ELF-1 (cell line): ENCODE measurements at places on chromosomes 12 and 14.

GRCh38 chr12:76708296-76708695, 55.6 kb upstream of the ZDHHC17 start:
- no peak for DNase-seq

DNA sequence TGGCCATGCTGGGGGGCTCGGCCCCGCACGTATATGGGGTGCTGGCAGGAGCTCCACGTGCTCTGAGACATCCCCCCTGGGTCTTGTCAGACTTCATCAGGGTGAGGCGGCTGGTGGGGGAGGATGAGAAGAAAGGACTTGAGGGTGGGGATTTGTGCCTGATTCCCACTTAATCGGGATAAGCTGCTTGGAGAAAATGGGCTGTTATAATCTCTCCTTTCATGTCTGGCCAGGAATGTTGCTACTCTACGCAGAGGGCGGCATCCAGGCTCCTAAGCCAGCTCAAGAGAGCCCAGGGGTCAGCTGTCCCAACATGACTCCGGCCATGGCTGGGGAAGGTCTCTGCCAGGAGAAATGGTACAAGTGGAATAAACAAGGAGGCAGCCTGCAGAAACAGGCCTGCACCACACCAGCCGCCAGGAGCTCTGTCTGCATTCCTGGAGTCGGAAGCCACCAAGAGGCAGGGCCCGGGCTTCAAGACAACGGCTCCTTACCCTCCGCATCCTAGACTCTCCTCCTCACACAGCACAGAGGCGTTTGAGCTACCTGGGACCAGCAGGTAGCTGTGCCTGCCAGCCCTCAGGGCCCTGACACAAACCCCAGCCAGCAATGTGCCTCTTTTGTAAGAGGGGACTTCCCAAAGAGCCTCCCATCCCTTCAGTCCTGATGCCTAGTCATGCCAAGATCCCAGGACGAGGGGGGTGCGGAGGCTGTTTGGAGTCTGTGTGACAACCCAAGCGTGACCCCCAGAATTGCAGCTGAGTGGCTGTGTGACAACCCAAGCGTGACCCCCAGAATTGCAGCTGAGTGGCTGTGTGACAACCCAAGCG, 195.8 kb upstream of the DIO3 start:
- DNase-seq = peak; percentile 71

DNA sequence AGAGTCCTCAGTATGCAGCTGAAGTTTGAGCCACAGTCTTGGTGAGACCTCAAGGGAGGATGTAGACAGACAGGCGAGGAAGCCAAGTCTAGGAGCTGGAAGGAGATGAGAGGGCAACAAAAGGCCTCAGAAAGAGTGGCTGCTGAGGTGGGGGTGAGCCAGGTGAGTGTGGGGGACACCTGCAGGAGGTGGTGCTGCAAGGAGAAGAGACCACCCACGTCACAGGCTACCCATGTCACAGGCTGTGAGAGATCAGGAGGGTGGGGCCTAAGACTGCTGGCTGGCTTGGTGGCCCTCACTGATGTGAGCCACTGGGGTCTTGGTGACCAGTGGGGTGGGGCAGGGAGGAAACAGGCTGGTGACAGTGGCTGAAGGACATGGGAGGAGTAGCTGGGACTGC, 97.3 kb downstream of the KIF26A start:
- DNase-seq = no peak

- DNase-seq = no peak
These were observed 84.2 kb downstream of the DAAM1 start for GRCh38 chr14:59272633-59273032.

GRCh38 chr14:38047195-38047902, 160.4 kb upstream of the SSTR1 start:
- DNase-seq = no peak

GRCh38 chr12:105322070-105322469, 8.4 kb upstream of the C12orf75 start:
- no peak for DNase-seq

DNA sequence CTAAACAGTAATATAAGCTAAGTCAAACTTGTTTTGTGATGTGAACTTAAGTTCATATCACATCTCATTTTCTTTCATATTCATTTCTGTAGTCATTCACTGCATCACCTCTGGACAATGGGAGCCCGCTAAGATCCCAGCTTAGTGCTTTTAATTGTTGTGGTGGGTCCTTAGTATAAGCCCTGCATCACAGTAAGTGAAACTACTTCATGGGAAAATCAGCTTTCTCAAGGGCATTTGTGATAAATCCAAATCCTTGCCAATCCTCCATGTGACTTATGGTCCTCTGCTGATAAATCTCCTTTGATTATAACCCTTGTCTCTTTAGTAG, 98.3 kb downstream of the PLEKHA5 start:
- DNase-seq = no peak

- no peak for DNase-seq
These were observed 33.3 kb downstream of the ACTN1 start for GRCh38 chr14:68945585-68946488.

- no peak for DNase-seq
These were observed 16.4 kb upstream of the SRRM4 start for GRCh38 chr12:118964988-118965387.

- DNase-seq = no peak
These were observed 10.8 kb upstream of the PLEKHH1 start for GRCh38 chr14:67522270-67522669.

GRCh38 chr14:92263681-92264080, 59.3 kb upstream of the SLC24A4 start:
- DNase-seq = no peak

DNA sequence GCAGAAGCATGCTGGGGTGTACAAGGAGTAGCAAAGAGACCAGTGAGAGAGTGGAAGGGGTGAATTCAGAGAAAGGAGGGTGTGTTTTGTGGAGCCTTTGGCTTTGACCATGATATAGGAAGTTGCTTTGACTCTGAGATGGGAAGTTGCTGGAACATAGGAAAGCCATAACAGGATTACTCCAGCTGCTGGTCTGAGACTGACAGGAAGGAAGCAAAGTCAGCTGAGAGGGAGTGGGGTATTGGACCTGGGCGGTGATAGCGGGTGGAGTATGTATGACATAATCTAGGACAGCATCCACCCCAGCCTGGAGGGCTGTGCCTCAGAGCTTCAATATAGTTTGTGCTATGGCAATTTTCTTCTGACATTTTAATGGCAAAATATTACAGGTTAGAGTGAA, 324.4 kb downstream of the PDZRN4 start:
- no peak for DNase-seq

DNA sequence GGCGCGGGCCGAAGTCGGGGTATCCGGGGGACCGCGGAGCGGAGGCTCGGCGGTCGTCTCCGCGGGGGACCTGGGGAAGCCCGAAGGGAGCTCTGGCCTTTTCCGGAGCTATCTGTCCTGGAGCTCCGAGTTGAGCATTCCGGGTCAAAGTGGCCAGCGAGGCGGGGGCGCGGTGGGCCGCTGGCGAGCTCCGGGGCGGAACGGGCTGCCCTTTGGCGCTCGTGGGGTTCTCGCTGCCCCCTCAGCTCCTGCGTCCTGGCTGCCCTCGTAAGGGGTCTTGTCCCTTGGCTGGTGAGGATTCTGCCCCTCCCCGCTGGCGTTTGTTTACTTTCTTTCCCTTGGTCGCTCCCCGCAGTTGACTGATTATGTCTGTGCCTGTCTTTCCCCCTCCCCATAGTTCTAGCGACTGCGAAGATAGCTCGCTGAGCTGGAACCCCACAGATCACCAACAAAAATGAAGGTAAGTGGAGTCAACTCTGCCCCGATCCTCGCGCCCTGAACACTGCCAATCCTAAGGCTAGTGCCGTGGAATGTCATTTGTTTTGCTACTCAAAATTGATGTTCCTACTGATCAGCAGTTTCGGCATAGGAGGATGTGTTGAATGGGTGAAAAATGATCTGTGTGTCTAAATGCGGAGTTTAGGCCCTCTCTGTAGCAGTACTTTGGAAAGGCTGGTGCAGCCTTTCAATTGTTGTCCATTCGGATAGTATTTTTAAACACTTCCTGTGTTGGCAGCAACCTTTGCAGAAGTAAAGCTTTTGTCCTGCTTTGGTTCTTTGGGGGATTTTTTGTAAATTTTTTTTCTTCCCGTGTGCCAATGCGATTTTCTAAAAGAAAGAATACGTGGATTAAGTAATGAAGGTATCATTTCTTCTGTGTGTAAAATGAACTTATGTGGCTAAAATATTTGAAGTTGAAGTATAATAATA, 1.3 kb downstream of the ARID4A start:
- peak; percentile 37 for DNase-seq

- DNase-seq = no peak
These were observed 47.9 kb downstream of the FBXW8 start for GRCh38 chr12:116958402-116959197.

- no peak for DNase-seq
These were observed 2.8 kb upstream of the FOXG1 start for GRCh38 chr14:28763751-28764256.

DNA sequence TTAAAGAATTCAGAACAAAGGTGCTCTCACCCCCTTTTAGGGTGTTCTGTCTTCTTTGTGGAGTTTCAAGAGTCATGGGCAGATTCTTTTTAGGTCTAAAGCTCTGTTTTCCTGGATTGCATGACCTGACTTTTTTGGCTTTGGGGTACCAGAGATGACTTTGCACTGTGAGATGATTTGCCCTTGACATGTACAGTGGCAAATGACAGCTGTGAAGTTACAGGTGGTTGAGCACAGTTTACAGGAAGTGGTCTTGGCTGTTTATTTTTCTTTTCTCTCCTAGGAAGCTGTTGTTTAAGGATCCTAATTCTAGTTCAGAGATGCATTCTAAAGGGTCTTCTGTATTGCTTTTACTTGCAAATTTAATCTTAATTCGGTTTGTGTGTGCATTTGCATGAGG, 83.8 kb upstream of the METAP2 start:
- no peak for DNase-seq

GRCh38 chr14:95097385-95097784, 59.9 kb downstream of the DICER1 start:
- no peak for DNase-seq

GRCh38 chr12:54432815-54433164, 13.7 kb upstream of the ITGA5 start:
- DNase-seq = no peak

DNA sequence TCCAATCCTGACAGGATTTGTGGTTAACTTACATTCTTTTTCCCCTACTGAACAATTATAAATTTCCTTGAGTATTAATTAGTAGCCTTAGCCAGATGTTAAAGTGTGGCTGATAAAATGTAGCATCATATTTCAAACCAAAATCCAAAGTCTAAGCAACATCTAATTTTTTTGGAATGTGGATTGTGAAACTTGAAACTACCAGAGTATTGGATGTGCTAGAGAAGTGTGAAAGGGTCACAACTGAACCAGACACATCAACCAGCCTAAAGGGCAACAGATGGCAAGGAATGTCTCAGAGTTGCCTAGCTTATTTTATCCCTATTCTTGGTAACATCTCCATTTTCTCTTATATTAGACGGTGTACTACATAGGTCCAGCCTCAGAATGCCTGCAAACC, 153.1 kb upstream of the DCN start:
- no peak for DNase-seq

DNA sequence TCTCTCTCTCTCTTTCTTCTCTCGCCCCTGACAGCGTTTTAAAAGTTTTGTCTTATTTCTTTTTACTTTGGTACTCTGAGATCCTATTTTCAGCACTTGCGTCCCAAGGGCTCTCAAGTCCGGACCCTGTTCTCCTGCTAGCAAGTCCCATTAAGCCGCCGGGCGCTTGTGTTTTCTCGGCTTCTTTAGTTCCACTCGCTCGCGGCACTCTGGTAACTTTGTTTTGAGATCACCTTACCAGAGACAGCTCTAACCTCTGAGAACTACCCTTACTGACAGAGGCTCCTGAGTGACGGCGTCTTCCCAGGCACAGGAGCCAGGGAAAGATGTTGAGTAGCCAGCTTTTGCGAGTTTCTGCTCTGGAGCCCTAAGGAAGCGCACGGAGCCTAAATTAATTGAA, 2.7 kb upstream of the MYF5 start:
- peak; percentile 85 for DNase-seq

- DNase-seq = no peak
These were observed 881.2 kb downstream of the GALC start for GRCh38 chr14:87111741-87112140.

DNA sequence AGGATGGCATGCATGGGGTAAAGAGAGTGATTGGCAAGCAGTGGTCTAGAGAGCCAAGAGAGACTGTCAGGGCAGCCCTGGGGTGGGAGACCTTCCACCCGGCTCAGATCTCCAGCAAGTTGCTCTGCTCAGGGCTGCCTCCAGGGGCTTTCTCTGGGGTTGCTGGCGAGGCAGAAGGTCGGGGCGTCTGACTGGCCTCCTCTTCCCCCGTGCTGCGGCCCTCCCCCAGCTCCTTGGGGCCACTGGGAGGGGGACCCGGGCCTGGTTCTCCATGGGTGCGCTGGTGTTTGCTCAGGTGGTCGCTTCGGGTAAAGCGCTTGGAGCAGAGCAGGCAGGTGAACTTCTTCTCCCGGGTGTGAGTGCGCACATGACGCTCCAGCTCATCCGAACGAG, 6.6 kb upstream of the AAAS start:
- DNase-seq = peak; percentile 56

DNA sequence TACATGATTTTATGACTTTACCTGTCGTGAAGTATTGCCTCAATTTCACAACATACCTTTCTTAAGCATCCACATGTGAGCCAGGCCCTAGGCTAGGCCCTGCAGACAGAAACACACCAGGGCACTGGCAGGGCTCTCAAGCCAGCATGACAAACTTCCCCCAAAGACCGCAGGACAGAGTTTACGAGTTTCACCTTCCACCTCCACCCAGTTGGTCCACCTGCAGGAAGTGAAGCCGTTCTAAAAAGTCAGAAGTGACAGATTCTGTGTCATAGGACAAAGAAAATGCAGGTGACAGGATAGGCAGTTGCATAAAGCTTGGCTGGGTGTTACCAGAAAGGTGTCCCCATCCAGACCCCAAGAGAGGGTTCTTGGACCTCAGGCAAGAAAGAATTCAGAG, 382.3 kb downstream of the PCNX1 start:
- peak; percentile 33 for DNase-seq

DNA sequence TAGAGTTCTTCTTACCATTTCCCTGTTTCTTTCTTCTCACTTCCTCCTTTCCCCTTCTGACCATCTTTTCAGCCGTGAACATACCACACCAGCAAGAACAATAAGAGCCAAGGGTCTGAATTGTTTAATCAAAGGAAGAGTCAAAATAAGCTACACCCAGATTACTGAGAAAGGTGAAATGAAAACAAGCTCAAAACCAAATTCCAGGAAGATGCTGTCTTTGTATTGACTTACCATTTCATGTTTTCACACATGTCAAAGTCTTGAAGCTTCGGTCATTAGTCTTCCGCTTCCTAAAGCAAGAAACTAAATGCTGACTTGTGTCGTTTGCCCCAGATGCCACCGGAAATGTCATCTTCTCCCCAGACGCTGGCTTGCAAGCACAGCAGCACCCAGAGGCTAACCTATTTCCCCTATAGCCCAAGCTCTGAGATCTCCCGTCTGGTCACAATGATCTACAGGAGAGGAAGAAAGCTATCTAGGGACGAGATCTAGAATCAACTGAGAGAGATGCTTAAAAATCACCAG, 136.5 kb upstream of the AMIGO2 start:
- no peak for DNase-seq

DNA sequence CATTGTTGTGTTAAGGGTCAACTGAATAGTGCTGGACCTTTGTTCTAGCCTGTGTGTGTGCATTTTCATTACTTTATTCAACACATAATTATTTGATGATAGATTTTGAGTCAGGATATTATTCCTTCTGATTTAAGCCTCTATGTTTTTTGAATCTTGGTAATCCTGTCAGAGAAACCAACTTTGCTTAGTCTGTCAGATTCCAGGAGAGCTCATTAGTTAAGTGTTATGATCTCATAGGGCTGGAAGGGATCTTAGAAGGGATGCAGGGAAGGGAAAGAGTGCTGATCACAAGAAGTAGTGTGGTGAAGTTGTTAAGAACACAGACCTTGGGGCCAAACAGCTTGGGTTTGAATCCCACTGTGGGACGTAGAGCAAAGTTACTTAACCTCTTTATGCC, 52.9 kb downstream of the SCN8A start:
- DNase-seq = no peak

- DNase-seq = no peak
These were observed 806.0 kb downstream of the VRK1 start for GRCh38 chr14:97603201-97603600.
